ENCODE measurements at places on chromosomes 3 and 15. TPM values are rescaled to one million over a fixed set of nuclear protein-coding genes. Genes with fewer than 3 reads are reported as not detected.

The CDV3 gene
- total RNA-seq: 124 TPM

The PDZRN3 gene
- total RNA-seq: 11.5 TPM

DNA sequence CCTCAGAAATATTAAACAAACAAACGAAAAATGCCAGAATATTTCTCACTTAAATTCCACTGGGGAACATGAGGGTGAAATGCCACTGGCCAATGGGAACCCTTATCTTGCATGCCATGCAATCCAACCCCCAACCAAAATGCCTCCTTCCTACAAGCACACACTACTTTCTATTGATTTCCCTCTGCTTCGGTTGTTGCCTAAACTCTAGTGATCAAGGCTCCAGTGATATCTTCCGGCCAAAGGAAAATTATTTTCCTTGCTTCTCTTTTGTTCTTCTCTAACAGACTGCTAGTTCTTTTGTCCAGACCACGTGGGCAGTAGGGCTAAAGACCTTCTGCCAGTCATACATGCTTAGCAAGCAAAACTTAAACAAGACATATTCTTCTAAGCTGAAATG, 115.7 kb downstream of the TMCC1 start:
- DNase-seq: no peak

GRCh38 chr3:106534206-106534605, 665.4 kb upstream of the CBLB start:
- no peak for DNase-seq

GRCh38 chr3:37540786-37541185, 320.9 kb upstream of the CTDSPL start:
- DNase-seq: no peak

- no peak for DNase-seq
Observed at GRCh38 chr3:50259432-50260026, 9.4 kb upstream of the SEMA3B start.

GRCh38 chr3:170760174-170760526, 109.8 kb downstream of the RPL22L1 start:
- DNase-seq: no peak

DNA sequence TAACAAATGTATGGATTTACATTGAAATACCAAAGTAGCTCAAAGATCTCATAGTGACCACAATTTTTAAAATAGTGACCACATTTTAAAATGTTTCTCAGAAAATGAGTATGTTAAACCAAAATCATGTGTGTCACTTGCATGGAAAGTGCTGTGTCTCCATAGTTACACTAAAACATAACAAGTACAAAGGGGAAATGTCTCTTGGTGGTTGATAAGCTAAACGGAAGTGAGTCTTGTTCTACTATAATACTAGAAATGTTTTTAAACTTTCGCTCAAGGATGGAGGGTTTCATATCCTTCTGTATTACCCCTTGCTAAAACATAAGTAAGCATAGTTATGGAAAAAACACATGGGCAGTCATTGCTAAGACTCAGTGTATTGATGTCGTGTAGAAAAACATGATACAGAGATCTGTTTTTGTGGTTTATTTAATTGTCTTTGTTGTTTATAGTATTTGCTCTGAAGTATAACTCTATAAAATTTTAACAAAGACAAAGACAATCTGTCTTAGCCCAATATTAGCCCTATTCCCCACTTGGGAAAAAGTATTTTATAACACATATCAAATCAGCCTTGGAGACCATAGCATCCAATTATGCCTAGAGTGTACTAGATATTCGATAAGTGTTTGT, 27.0 kb upstream of the DENND4A start:
- DNase-seq: no peak

DNA sequence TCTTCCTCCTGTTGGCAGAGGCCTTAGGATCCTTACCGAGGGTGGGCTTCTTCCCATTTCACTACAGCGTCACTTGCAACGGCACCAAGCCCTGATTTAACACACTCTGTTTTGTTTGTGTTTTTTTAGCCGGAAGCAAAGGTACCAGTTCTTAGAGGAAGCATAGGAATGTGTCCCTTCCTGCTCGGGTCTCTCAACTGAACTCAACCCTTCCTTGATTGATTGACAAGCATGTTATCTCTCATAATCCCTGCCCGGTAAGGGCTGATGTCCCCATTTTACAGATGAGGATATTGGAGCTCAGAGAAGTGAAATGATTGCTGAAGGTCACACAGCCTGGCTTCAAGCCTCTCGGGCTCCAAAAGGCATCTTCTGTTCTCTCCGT, 26.6 kb upstream of the MAGEF1 start:
- DNase-seq: peak; percentile 0

All from adrenal gland (tissue), 19 donors.